Thoracic aorta endothelial cell (primary cell): ENCODE measurements at places on chromosomes 1 and 21. TPM values are rescaled to one million over a fixed set of nuclear protein-coding genes. Genes with fewer than 3 reads are reported as not detected.

The KRTAP13-2 gene
- total RNA-seq = not detected in 2 replicates

The ACTL8 gene
- total RNA-seq = not detected in 2 replicates

The OR6N1 gene
- not detected in 2 replicates for total RNA-seq

The AUNIP gene
- total RNA-seq = 5.2 and 6.5 TPM in 2 replicates

The FCRL5 gene
- total RNA-seq = not detected in 2 replicates

The TMEM54 gene
- 29.5 and 39.7 TPM in 2 replicates for total RNA-seq

The KRTAP19-3 gene
- not detected in 2 replicates for total RNA-seq

The NUAK2 gene
- total RNA-seq = 0.86 and 0.93 TPM in 2 replicates

The C1orf141 gene
- not detected in 2 replicates for total RNA-seq
